NCI-H2029 treated with DMSO at 0.1 percent for 48 hours (cell line): ENCODE measurements at places on chromosomes 2 and 18.

DNA sequence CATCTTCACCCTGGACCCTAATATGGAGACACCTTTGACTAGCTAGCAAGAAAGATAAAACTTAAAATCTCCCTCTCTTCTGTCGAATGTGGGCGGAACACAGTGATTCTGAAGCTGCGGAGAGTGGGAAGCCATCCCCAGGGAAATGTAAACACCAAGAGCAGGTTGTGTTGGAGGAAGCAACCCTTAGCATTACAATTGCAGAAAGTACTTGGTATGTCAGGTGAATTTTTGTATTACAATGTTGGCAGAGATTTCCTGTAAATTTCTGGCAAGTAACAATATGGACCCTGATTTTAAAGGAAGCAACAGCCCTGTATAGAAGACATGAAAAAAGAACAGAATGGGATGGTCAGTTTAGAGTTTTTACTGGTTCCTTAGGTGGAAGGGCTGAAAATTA is 35.8 kb downstream of the TSN start:
- DNase-seq = no peak

DNA sequence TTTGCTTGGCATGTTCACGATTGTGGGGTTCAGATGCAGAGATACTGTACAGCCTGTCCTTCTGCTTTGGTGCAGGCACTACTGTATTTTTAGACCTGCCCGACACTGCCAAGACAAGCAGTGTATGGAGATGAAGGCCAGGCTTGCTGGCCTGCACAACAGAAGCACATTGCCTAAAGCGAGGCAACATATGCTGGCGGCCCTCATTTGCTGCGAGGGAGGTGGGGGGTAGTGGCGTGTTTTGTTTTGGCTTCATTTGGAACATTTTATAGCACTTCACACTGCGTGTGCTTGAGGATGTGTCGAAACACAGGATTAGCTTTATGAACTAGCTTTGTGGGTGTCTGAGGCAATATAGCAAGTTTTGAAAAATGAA is 27.0 kb downstream of the TMEM182 start:
- DNase-seq = no peak

- DNase-seq = no peak
Measured at GRCh38 chr2:127599211-127599610, 46.7 kb upstream of the GPR17 start.

- no peak for DNase-seq
Measured at GRCh38 chr2:196293751-196294515, 122.6 kb upstream of the STK17B start.

GRCh38 chr2:165891943-165892342 is 61.6 kb downstream of the TTC21B start:
- no peak for DNase-seq

DNA sequence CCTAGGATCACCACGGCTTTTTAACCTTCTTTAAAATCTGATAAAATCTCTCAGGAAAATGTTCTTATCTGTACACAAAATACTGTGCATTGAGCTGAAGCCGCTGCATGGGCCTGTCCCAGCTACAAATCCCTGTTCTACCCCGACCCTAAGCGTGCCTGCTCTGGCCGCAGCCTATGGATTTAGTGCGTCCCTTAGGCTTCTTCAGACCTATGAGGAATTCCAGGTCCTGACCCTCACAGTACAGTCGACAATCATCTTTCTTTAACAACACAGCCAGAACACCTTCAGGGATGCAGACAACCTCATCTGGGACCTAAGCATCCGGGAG is 477 bp upstream of the WDCP start:
- DNase-seq = no peak

- no peak for DNase-seq
Measured at GRCh38 chr2:187017438-187017837, 168.5 kb upstream of the ZSWIM2 start.

- DNase-seq = no peak
Measured at GRCh38 chr2:113061896-113062770, 3.1 kb downstream of the IL36RN start.

- no peak for DNase-seq
Measured at GRCh38 chr2:19579461-19579860, 221.0 kb upstream of the OSR1 start.
